ENCODE measurements at places on chromosomes 1 and 21.

GRCh38 chr21:42525676-42526378, 12.2 kb downstream of the SLC37A1 start:
- no peak for DNase-seq

DNA sequence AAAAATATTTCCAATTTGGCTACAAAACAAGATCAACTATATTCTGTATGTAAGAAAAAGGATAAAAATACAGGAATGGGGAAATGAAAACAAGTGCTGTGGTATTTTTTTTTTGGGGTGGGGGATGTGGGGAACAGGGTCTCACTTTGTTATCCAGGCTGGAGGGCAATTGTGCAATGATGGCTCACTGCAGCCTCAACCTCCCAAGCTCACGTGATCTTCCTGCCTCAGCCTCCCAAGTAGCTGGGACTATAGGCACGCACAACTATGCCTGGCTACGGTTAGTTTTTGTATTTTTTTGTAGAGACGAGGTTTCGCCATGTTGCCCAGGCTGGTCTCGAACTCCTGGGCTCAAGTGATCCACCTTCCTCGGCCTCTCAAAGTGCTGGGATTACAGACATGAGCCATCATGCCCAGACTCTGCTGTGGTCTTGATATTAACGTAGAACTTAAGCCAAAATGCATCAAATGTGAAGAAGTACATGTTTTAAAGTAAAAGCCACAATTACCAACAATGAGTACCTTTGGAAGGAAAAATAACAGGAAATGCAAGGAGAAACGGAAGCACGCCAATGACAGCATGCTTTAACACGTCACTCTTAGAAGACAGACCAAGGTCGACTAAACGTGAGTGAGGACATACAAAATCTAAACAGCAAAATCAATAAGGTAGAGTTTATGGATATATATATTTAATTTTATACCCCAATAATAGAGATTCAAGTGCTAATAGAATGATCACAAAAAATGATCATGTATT, 8.8 kb upstream of the ABCB10 start:
- no peak for DNase-seq

DNA sequence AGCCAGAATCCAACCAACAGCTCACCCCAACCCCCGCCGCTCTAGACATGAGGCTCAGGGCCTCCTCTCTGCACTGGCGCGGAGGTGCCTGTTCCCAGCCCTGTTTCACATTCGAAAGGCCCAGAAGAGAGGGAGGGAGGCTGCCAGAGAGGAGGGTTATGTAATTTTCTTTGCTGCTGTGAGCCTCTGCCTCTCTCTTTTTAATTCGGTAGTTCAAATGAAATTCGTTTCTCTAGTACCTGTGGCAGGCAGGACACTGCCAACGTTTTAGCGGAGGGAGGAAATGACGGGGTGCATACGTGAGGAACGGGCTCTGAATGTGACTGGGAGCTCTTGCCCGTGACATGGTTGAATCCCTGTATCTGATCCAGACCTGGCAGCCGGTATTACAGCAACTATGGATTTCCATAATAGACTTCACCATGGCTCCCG, 9.4 kb downstream of the PRDM16 start:
- DNase-seq, result no peak

DNA sequence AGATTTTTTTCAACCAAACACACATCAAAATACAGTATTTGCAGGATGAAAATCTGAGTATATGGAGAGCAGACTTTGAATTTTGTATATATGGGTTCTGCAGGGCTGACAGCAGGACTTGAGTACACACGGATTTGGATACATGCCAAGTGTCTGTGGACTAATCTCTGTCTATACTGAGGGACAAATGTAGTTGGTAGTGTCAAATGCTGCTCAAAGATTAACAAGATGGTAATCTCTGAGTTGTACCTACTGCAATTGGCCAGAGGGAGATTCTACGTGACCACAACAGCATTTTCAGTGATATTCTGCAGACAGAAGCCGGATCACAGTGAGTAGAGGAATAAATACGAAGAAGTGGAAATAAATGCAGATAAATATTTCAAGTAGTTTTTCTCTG, 43.4 kb downstream of the SHCBP1L start:
- DNase-seq, result no peak

DNA sequence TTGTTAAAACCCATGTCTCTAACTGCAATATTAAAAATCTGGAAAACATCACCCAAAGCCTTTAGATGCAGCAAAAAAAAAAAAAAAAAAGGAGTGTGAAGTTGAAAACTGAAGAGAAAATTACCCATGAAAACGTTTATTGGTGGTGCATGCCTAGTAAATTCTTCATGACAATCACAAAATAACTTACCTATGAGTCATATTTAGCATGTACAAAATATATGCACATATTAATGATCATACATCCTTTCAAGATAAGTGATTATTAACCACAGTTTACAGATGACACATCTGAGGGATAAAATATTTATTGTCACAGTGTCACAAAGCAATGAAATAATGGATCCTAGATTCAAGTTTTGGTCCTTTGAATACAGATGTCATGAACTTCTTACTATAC, 505.2 kb upstream of the NR5A2 start:
- DNase-seq, result peak; percentile 23

GRCh38 chr1:42740851-42741580, 980 bp upstream of the CLDN19 start:
- no peak for DNase-seq

GRCh38 chr1:51989582-51990477, 670 bp downstream of the RAB3B start:
- DNase-seq, result no peak

GRCh38 chr1:31837451-31838158, 21.8 kb upstream of the SPOCD1 start:
- DNase-seq, result no peak

- no peak for DNase-seq
These were observed 35.4 kb downstream of the CLCA1 start for GRCh38 chr1:86504137-86504479.

DNA sequence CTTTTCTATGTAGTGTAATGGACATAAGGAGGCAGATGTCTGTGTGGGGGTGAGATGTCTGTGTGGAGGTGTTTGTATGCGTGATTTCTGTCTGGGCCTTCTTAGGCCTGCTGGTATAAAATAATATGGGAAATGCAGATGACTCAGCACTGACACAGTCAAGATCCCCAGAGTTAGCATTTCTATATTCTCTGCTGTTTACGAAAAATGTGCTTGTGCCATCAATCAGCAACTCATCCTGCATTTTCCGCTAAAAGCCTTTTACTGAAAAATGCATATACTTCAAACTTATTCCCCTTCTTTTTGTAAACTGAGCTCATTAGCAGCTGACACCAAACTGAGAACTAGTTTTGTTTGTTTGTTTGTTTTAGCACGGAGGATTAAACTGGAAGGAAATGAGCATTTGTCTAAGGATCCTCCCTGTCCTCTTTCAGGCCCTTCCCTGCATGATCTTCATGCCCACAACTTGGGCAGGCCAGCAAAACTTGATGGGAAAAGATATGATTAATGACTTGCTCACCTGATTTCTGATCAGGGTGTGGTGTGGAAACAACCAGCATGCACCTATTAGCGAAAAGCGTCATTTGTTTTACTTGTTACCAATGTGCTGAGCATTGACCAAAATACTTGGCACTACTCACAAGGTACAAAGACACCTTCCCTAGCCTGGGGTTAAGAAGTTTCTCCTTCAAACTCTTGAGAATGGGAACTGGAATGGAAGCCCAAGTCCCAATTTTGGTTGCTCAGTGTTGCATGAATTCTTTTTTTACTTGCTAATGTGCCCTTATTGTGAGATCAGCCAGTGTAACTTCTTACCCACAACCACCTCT, 77.4 kb downstream of the NDUFS5 start:
- DNase-seq, result no peak
